Fibroblast of villous mesenchyme (primary cell): ENCODE measurements at places on chromosomes 16 and 17.
A peak's percentile ranks its signal among the peaks of the same experiment; 100 is the strongest.

DNA sequence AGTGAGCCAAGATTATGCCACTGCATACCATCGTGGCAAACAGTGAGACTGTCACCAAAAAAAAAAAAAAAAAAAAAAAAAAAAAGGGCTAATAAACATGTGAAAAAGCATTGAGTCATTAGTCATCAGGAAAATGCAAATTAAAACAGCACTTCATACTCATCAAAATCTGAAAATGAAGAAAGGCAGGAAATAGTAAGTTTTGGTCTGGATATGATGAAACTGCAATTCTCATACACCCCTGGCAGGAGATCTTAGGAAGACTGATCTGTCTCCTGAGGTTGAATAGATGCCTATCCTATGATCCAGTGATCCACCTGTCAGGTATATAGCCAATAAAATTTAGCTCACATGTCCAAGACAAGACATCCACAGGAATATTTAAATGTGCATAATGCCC is 212.7 kb downstream of the CPPED1 start:
- no peak for DNase-seq

DNA sequence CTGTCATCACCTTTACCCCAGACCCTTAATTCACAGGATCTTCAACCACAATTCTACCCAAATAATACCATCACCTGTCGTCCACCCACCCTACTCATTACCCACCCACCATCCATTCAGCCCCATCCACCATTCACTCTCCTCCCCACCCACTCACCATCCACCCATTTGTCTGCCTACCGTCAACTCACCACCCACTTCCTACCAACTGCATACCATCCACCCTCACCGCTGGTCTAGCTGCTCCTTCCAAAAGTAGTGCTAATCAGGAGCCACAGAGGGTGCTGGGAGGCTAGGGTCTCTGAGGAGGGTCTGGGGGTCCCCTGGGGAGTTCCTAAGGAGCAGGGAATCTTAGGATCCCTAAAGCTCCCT is 12.0 kb upstream of the IGFBP4 start:
- no peak for DNase-seq

GRCh38 chr17:83064021-83064731 is 15.2 kb upstream of the METRNL start:
- DNase-seq = no peak

DNA sequence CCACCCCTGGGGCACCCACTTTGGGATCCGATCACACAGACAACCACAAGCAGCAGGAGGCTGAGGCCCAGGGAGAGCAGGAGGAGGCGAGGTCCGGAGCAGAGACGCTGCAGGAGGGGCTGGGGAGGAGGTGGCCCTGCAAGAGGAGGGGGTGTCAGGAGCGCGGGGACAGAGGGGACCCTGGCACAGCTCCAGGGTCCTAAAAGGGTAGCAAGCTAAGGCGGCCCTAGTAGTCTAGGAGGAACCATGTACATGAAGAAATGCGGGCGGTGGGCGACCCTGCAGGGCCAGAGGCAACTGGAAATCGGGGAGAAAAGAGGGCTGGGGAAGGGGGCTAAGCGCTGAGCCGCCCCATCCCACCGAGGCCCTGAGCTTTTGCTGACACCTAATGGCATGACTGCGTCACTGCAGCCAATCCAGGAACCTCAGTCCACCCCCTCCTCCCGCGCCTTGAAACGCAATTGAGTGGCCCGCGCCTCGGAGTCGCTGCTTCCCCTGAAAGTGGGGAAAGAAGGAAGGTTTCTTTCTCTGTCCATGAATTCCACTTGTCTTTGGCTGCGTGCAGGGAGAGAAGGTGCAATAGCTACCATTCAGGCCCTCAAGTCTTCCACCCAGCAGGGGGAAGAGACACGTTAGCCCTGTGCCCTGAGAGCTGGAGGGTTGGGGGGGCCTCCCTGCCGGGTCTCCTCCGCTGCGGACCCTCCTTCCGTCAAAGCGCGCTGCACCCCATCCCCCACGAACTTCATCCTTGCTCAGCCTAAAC is 1.8 kb downstream of the ASGR1 start:
- DNase-seq = peak; percentile 66

DNA sequence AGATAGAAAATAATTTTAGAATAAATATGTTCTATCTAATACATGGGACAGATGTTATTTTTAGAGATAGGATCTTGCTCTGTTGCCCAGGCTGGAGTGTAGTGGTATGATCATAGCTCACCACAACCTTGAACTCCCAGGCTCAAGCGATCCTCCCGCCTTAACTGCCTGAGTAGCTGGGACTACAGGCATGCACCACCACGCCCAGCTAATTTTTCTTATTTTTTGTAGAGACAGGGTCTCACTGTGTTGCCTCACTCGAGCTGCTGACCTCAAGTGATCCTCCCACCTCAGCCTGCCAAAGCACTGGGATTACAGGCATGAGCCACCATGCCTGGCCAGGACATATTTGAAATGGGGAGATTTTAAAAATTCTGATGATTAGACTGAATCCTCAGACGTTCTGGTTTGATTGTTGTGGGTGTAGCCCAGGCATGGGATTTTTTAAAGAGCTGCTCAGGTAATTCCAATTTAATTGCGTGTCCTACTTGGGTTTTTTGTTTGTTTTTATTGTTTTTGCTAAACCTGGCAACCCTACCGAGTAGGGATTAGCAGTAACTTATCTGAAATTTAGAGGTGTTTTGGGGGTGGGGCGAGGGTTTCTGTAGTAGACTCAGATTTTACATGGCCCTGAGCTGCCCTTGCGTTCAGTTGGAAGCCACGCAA is 142.9 kb downstream of the RAB11FIP4 start:
- peak; percentile 31 for DNase-seq

DNA sequence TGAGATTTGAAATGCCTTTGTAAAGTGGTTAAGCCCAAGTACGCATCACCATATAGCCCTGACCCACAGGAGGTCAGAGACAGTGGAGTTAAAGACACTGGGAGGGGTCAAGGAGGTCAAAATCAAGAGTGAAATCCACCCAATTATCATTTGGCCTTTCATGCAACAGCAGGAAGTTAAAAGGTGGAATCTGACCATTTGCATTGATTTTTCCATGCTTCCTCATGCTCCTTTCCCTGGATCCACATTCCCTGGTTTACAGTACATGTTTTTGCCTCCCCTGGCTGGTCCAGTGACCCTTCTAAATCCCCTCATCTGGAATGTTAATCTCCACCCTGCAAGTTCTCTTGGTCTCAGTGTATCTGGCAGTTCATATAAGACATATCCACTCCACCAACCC is 36.6 kb upstream of the TOM1L1 start:
- DNase-seq = no peak

GRCh38 chr17:64099543-64099942 is 30.4 kb downstream of the ERN1 start:
- no peak for DNase-seq

DNA sequence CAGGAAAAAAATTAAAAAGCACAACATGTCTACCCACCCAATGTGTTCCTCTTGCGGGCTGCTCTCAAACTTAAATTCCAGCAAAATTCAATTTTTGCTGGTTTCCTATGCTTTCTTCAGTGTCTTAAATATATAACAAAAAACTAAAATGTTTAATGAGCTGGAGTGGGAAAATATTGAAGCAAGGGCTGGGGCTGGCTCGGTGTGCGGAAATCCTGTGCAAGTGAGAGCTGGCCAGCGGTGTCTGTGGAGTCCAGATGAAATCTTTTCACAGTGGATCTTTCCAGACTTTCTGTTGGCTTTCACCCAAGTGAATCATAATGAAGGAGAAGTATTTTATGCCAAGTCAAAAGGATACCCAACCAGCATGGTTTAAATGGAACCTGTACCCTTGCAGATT is 1733.6 kb downstream of the TP53TG3F start:
- no peak for DNase-seq

DNA sequence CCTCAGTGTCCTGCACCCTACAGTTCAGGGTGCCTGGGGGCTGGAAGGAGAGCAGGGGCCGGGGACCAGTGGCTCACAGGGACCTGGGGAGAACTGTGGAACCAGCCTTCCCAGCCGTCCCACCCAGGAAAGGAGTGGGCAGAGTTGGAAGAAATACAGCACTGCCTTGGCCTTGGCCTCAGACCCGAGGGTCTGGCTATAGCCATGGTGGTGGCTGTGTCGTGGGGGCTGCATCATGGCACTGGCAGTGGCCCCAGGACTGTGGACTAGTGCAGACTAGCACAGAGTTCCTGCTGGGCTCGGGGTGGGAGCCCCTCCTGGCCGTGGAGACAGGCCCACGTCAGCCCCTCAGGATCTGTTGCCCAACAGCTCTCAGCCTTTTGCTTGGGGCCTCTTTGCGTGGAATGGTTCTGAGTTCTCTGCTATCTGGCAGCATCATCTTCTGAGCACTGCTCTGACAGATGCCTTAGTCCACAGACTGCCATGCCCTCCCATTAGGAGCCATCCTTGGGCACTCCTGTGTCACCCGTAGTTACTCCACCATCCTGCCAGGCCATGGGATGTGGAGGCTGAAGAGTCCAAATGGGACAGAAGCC is 12.6 kb upstream of the DNASE1 start:
- DNase-seq = no peak

DNA sequence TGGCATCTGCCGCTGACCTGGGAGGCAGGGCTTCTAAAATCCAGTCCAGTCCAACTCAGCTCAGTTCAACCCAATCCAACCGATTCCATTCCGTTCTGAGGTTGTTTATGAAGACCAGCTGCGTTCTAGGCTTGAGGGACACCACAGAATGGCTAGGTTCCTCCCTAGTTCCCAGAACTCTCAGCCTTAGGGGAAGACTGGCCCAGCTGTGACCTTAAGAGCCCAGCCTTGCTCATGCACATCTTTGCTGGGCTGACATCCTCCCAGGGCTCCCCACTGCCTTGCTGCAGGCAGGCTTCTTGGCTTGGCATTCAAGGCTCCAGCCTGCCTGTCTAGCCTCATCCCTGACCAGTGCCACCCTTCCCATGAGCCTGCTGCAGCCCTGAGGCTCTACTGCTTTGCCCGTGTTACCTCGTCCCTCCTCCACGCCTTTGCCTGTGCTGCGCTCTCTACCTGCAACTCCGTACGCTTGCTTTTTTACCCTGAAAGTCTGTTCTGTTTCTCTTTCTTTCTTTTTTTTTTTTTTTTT is 7.9 kb downstream of the SLC12A3 start:
- DNase-seq = no peak

DNA sequence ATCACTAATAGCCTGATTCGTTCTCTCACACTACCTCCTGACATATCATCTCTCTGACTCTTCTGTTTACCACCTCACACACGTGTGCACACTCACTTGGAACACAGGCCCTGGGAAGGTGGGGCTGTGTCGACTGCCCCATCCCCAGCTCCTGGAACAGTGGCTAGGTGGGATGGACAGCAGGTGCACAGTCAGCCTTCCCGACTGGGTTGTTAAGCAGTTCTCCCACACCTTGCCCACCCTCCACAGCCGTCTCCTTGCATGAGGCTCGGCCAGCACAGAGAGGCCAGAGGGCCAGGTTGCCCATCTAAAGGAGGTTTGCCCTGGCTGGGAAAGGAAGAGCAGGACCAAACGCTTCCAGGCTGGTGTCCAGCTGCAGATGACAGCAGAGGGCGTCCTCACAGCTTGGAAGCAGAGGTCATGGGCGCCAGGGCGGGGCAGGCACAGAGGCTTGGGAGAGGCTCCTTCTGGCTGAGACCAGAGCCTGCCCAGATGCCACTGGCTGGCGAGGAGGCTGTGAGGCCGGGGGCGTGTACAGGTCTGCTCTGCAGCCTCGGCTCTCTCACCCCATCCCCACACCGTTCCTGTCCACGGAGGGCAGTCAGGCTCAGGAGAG is 92.8 kb downstream of the AMFR start:
- peak; percentile 82 for DNase-seq

DNA sequence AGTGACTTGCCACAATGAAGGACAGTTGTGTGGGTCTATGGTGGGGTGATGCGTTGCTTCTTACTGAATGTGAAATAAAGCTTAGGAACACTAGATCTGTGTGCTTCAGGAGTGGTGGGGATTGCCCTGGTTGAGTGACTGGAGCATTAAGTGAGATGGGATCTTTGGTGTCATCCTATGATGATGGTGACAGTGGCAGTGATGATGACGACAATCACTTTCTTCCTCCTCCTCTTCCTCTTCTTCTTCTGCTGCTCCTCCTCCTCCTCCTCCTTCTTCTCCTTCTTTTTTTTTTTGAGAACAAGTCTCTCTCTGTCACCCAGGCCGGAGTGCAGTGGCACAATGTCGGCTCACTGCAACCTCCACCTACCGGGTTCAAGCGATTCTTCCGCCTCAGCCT is 396.8 kb downstream of the SEC14L1 start:
- DNase-seq = no peak

GRCh38 chr17:15930426-15930825 is 14.5 kb upstream of the ADORA2B start:
- no peak for DNase-seq

GRCh38 chr16:87435372-87436224 is 43.5 kb downstream of the MAP1LC3B start:
- peak; percentile 94 for DNase-seq

DNA sequence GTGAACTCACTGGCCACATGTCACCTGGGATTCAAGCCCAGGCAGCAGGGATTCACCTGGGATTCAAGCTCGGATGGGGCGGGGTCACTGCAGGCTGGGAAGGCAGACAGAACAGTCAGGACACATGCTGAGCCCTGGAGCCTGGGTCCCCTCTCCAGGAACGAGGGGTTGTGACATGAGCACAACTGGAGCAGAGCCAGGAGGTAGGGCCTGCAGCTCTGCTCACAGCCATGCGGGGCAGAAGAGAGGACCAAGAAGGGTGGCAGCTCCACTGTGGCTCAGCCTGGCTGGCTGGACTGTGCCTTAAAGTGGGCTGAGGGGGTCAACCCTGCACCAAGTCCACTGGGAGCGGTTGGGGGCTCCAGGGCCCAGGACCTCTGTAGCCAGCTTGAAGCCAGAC is 150.1 kb downstream of the RAB11FIP4 start:
- DNase-seq = no peak

DNA sequence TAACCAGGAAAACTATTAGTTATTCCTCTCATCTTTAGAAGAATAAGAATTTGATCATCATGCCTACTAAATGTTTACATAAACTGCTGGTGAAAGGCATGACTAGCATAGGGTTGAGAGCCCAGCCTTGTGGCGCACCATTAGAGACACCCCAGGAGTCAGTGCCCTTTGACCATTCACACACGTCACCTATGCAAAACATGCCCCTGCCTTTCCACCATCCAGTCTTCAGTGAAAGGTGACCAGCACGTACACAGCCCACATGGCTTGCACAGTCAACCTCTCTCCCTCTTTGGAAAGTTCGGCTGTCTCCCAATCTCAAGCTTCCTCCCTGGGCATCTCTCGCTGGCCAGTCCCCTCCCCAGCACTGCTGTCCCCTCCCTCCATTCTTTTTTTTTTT is 150.3 kb downstream of the ENGASE start:
- DNase-seq = no peak

GRCh38 chr17:6147042-6147441 is 76.9 kb downstream of the WSCD1 start:
- no peak for DNase-seq

- no peak for DNase-seq
Observed at GRCh38 chr17:29080323-29080722, 37.4 kb downstream of the PIPOX start.

GRCh38 chr16:83830769-83831455 is 23.1 kb downstream of the HSBP1 start:
- DNase-seq = no peak

- no peak for DNase-seq
Observed at GRCh38 chr16:56316545-56316944, 108.8 kb downstream of the AMFR start.
